ENCODE measurements at places on chromosomes 16 and 17.

- no peak for DNase-seq
Observed at GRCh38 chr16:53666786-53667415, 36.8 kb downstream of the RPGRIP1L start.

- no peak for DNase-seq
Observed at GRCh38 chr17:59451706-59452105, 113.7 kb upstream of the DHX40 start.

DNA sequence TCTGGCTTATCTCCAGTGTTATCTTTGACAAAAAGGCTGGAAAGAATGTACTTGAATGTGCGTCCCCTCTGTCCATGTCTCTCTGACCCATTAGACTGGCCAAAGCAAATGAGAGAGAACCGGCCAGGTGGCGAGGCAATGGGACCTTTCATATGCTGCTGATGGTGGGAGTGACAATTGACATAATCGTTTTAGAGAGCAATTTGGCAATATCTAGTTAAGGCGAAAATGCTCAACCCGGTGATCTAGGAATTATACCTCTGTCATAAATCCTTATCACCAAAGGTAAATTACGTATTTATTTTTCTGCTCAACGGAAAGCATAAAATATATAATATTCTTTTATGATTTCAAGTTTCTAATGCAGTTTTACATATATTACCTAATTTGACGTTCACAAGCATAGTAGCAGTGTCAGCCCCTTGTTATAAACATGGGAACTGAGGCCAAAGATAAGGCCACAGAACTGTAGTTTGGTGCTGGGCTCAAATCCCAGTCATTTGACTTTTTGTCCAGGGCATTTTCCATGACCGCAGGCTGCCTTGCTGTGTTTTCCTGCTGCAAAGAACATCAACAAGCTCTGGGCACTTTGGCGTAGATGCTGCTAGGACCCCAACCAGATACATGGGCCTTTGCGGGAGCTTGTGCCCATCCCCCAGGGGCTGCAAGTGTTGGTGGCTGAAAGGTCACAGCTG, 14.7 kb upstream of the SDK2 start:
- DNase-seq = no peak

DNA sequence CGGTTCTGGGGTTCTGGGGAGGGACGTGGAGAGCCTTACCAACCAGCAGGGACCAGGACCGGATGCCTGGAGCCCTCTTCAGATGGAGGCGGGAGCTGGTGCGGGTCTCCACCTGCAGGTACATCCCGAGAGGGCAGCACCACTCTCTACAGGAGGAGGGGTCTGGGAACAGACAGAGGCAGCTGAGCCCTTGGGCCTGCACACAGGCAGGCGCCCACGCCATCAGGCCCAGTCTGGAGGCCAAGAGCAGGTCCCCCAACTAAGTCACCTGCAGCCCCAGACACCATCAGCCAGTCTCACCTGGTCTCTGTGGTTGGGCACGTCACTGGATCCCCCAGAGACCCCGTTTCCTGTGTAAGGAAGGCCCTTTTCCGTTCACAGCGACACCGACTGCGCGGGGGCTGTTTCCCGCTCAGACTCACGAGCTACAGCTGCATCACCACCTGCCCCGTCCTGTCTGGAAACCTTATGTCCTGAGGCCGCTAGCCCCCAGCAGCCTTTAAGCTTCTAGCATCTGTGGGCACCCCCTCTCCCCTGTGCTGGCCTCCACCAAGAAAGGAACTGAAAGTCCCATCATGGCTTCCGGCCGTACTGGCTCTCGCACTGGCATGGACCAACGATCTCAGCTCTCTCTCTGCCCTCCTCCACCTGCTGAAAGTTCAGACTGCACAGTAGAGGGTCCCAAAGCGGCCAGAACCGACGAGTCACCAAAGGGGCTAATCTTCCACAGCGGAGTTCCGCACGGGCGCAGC, 1.2 kb downstream of the CYBC1 start:
- DNase-seq = peak; percentile 41

- no peak for DNase-seq
Observed at GRCh38 chr16:82160226-82160625, 9.8 kb downstream of the MPHOSPH6 start.

GRCh38 chr16:74753180-74753579, 21.4 kb downstream of the FA2H start:
- no peak for DNase-seq

DNA sequence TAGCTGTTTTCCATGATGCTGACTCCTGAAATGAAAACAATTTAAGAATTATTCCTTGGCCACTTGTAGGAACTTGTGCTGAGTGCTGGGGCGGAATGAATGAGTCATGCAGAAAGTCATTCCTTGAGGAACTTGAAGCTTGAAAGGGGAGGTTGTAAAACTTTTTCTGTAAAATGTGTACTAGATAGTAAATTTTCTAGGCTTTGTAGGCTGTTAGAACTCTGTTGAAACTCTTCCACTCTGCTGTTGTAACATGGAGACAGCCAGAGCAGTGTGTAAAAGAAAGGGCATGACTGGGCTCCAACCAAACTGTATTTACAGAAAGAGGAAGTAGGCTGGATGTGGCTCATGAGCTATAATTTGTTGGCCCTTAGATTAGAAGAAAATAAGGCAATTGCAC, 46.1 kb downstream of the ABCA8 start:
- no peak for DNase-seq

DNA sequence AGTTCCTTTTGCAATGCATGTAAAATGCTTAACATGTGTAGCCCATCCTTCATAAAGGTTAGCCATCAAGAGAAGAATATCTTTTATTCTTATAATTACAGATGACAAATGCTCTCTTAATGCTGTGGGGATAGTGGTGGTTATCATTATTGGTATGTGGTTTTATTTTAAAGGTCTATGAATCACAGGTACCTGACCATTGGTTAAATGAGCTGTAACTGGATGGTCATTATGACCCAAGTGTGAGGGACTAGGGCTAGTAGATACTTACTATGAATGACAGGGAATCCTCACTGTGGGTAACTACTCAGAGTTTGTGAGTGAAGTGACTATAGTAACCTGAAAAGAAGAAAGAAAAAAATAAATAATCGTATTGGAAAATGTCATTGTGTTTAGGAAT, 78.8 kb downstream of the CDRT15 start:
- no peak for DNase-seq

DNA sequence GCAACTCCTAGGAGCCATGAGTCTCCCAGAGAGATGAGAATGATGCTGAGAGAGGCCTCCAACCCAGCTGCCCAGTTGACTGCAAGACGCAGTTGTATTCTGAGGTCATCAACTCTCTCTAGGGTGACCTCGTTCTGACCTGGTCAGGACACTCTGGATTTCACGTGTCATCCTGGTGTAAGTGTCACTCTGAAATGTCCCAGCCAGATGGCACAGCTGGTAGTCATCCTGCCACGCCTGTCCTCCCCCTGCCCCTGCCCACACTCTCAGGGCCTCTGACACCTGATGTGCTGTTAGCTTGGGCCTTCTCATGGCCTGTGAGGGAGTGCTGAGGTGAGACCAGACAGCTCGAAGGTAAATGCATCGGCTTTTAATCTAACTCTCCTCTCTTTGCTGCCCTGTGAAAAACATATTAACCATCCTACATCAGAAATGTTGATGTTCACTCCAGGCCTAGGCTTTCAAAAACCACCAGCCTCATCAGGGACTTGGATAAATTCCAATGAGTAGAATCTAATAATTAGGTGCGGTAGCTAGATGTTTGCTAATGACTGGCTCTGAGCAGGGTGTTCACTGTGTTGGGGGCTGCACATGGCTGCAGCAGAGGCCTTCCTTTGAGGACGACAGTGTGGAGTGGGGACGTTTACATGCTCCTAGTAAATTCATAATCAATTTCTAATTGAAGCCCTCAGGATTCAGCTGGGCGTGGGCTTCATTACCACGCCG, 13.8 kb downstream of the MLYCD start:
- no peak for DNase-seq

GRCh38 chr16:20849589-20850390, 43.5 kb downstream of the REXO5 start:
- DNase-seq = peak; percentile 42

DNA sequence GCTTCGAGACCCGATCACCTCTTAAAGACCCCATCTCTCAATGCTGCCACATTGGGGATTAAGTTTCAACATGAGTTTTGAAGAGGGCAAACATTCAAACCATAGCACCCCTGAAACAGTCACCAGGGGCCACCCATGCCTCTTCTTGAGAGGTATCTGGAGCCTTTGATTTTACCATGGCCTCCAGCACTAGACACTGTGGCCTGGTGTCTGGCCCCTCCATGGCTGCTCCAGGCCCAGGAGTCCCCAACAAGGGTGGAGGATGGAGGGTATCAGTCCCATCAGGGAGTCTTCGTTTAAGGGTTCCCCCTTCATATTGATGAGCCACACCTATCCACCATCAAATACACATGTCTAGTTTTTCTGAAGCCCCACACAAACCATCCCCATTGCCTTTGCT, 66.5 kb upstream of the CDH5 start:
- DNase-seq = no peak

DNA sequence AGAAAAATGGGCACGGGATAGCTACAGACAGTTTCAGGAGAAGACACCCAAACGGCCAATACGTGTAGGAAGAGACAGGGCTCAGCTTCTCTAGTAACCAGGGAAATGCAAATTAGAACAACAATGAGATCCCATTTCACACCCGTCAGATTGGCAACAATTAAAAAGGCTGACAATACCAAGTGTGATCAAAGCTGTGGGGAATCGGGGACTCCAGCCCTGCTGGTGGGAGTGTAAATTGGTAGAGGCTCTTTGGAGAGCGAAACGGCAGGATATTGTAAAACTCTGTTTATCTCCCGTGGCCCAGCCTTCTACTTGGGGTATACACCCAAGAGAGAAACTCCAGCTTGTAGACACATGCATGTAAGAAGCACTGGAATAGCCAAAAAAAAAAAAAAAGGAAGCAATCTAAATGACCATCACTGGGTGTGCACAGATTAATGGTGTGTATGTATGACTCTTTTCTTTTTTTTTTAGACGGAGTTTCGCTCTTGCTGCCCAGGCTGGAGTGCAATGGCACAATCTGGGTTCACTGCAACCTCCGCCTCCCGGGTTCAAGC, 27.5 kb downstream of the MYBBP1A start:
- no peak for DNase-seq

- DNase-seq = no peak
Observed at GRCh38 chr16:19923396-19923795, 38.7 kb upstream of the GPRC5B start.

DNA sequence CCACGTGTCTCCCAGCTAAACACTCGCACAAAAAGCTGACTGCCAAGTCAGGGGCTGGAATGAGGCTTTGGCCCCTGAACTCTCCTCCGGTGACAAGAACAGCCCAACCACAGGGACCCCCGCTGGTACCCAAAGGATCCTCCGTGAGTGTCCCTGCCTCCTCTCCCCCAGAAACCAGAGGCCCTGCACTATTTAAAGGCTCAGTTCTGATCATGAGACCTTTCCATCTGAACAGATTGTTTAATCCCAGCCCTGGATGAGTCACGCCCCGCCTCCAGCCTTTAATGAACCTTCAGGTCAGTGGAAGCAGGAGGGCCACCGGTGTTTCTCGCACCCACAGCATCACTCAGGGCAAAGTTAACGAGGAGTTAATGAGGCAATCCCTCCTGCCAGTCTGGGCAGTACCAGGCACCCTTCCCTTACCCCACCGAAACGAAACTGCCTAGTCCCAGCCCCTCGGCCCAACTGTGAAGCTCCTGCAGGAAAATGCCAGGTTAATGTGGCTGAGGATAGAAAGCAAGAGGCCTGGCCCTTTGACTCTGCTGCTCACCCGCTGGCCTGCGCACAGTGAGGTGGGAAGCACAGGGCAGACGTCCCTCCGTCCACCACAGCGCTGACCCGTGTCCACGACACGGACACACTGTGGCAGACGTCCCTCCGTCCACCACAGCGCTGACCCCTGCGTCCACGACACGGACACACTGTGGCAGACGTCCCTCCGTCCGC, 32.4 kb downstream of the TIMM22 start:
- no peak for DNase-seq

DNA sequence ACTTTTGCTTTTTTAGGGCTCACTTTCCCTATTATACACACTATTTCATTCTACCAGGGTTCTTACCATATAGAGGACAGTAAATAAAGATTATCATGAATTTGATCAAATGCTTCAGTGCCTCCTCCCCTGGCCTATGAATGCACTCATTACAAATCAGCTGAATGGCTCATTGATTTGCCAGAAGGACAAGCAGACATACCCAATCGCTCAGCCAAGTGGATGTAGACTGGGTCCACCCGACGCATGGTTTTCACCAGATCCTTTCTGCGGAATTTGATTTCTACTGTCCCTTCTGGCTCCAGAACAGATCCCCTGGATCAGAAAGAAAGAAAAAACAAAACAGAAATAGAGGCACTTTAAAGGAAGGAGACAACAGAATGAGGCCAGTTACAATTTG, 162.6 kb downstream of the AATF start:
- no peak for DNase-seq

- DNase-seq = no peak
Observed at GRCh38 chr17:39194089-39194984, 3.1 kb downstream of the CACNB1 start.

- DNase-seq = no peak
Observed at GRCh38 chr16:24815021-24815420, 30.7 kb upstream of the SLC5A11 start.

DNA sequence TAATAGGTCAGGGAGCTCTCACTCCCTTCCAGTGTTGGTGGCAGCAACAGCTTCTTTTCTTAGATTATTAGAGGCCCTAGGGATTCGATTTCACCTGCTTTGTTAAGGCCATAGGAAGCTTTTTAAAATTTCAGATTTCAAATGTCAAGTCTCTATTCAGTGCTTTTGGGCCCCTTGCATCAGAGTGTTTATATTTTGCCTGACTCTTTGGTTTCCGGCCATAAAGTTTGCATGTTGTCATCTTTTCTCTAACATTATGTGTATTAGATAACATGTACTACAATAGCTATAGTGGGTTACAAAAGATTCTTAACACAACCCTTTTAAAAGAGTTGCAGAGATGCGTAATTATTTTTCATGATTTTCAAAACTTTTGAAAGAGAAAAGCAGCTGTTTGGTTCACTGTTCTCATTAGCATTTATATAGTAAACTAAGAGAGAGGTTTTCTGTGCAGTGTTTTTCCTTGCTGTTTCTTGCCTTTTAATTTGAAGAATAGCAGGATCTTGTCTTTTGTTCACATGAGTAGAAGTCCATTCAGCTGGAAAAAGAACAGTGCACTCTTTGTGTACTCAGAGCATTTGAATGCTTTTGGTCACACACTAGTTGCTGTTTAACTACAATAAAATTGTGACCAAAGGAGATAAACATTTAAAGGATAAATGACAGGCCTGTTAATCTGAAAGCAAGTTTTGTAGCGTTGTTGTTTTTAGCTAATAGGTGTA, 52.5 kb downstream of the FTO start:
- no peak for DNase-seq

GRCh38 chr17:79053251-79053925, 21.2 kb upstream of the ENGASE start:
- no peak for DNase-seq

DNA sequence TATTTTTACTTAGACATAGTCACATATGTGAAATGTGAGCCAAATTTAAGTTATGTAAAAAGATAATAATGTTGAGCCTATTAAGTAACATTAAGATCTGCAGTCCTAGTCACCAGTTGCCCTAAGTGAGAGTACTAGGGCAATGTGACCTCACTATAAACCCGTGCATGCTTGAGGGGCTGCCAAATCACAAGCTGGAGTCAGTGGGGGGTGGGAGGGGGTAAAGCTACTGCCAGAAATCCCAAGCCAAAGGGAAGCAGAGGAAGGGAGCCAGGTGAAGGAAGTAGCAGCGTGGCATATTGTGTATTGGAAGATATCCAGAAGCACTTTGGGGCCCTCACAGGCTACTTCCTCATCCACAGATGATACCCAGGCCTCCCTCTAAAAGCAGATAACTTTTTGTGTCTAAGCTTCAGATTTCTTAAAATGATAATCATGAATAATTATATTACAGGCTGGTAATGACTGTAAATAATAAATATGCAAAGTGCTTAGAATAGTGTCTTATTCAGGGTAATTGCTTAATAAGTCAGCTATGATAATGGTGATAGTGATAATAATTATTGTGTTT, 134.1 kb downstream of the CA10 start:
- no peak for DNase-seq
